ENCODE measurements at places on chromosomes 16 and 17.

GRCh38 chr17:81338274-81339190, 43.4 kb upstream of the SLC38A10 start:
- DNase-seq: no peak

DNA sequence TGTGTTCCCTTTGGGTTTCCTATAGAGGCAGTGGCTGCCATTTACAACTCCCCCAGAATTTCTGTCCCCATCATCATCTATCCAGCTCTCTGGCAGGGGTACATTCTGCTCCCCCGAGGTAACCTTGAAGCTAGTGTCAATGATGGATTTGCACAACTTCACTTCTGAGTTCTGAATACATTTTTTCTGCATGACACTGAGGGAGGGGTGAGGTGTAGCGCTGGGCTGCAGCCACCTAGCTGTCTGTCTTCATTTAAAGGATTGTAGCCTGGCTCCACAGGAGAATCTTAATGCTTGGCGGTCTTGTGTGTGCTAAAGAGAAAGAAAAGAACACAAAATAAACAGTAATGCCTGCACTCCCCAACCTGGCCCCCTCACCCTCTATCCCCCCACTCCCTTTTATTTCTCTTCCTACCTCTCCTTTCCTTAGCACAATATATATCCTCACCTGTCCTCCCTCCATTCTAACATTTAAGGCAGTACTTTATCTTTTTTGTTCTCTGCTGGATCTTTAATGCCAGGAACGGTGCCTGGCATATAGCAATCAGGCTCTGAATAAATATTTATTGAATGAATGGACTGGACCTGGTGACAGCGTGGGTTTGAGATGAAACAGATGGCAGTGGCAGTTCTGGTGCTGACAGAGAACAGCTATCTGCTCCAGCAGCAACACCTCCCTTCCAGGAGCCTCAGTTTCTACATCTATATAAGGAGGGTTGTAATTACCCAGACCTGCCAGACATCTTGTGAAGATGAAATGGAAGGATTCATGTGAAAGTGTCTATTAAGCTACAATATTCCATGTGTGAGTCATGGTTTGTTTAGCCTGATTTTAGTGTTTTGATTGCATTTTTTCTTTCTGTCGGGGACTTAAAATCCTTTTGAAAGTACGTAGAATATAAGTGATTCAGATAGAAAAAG, 163.5 kb upstream of the CDH11 start:
- DNase-seq: no peak

- no peak for DNase-seq
These were observed 3.8 kb downstream of the FUS start for GRCh38 chr16:31183432-31184428.

DNA sequence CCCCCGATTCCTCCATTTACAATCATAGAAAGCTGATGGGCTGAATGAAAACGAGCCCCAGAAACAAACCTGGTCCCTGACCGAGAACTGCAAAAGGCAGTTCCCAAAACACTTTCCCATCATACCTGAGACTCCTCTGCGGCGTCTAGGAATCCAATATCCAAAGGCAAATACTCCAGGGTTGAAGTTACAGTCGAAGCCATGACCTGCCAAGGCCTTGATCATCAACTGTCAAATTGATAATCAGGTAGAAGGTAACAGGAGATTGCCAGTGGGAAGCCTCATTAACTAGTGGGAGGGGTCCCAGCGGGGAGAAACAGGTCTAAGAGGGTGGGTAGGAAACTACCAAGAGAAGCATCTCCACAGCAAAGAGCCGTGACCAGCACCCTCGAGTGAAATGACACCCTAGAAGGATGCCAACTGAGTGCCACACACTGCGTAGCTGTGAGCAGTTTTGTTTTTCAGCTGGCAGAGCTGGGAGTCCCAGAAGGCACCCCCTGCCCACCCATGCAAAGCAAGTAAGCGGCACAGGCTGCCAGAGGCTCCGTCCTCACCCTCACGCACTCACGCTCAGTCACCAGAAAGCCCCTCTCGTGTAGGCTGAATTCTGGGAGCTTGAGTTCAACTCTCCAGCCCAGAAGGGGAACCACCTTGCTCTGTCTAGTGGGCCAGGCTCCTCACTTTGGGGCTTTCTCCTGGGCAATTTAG, 146.1 kb downstream of the GAS7 start:
- no peak for DNase-seq
